Activated T-helper 9 cell treated with anti-CD3 and anti-CD28 coated beads, Interleukin-2, amount 50 U/mL, for 16 hours (primary cell): ENCODE measurements at places on chromosomes 1 and 21.

DNA sequence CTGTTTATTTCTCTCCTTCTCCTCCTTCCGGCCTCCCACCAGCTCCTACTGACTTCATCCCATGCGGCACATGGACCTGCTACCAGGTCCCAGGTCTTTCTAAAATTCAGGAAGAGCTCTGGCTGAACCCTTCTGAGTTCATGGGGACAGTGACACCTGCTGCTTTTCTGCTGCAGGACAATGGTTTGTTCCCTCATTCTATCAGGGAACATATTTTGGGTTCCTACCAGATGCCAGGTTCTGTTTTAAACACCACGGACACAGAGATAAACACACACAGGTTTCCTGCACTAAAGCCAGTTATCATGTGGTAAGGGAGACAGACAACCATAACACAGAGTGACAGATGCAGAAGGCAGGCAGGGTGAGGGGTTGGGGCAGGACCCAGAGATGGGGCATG, 114.0 kb upstream of the RAB4A start:
- DNase-seq, result no peak

DNA sequence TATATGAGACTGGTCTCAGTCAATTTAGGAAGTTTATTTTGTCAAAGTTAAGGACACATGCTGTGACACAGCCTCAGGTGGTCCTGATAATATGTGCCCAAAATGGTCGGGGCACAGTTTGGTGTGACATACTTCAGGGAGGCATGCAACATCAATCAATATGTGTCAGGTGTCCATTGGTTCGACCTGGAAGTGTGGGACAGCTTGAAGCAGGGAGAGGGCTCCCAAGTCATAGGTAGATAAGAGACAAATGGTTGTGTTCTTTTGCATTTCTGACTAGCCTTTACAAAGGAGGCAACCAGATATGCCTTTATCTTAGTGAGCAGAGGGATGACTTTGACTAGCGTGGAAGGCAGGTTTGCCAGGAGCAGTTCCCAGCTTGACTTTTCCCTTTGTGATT, 4.5 kb upstream of the ERVH48-1 start:
- DNase-seq, result no peak

DNA sequence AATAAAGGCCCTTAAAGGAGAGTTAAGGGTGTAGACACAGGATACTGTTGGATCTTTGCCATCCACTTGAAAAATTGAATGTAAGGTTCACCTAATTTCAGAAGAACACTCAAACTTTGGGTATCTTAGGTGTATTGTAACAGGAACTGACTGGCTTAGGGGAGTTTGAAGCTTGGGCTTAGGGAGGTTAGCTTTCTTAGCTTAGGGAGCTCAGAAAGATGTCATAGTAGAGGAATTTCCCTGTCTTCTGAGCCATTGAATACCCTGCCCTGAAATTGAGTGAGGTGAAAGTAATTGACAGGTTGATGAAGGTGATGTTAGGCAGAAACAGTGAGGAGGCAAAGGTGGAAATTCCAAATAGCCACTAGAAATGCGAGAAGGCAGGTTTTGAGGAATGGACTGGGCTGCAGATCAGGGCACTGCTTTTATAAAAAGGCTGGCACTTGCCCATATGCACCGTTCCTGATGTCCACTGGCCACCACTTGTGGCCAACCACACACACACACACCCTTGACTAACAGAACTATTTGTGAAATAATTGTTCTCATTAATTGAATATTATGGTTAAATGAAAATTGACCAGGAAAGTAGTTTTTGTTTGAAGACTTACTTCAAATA, 16.5 kb downstream of the BACH1 start:
- no peak for DNase-seq

DNA sequence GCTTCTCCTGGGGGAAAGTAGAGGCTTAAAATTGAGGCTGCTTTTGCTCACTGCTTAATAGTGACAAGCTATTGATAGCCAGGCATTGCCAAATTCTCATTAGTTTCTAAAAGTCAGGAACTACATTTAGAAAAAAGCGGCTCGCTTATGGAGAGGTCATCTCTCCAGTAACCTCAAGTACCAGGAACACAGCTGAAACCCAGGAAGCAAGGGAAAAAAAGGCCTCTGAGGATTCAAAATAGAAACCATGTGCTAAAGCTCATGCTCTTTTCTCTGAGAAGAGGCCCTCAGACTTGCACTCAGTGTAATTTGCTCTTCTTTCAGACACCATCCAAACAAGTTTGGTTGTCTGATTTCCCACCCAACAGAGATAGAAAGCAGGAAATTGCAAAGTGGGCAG, 261.4 kb upstream of the USP25 start:
- DNase-seq, result no peak

DNA sequence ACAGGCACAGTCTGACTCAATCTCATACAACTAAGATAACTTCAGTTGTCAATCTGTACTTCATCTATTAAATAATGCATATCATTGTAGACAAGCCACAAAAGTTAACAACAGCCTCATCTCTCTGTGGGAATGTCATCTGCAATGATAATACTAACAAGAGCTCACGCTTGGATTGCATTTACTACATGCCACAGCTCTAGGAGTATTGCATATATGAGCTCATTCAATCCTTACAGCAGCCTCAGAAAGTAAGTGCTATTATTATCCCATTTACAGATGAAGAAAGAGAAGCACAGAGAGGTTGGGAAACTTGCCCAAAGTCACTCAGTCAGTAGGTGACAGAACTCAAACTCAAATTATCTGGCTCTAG, 105.7 kb upstream of the GUCA2B start:
- no peak for DNase-seq

DNA sequence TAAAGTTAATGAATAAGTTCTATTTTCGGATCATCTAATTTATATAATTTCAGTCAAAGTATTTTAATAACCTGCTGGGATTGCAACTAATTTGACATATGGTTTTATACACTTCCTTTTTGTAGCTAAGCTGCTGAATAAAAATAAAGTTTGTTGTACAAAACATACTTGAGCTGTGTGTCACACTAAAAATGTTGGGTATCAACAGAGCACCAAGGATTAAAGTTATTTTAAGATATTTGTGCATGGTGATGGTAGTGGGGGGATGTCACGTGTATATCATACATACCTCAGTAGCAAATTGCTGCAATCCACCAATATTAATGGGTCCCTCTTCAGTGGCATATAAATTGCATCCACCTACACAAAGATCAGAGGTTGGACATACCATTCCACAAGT, 199.6 kb downstream of the DPYD start:
- DNase-seq, result no peak

- DNase-seq, result peak; percentile 42
These were observed 128.2 kb downstream of the TBX19 start for GRCh38 chr1:168408884-168409283.

DNA sequence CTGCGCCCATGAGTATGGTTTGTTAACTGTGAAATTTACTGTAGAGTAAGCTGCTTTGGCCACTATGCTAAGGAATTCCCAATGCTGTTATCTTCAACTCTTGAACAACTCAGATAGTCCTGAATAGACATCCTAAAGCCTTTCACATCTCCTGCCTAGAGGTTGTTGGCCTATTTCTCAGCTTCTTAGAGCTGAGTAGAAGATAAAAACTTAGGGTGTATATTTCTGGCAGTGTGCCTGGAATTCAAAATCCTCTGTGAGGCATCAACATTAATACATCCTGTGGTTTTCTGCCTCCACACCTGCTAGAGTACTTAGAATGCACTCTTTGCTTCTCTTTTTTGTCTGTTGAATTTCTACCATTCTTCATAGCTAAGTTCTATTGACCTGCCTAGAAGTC, 45.8 kb upstream of the RC3H1 start:
- DNase-seq, result no peak

DNA sequence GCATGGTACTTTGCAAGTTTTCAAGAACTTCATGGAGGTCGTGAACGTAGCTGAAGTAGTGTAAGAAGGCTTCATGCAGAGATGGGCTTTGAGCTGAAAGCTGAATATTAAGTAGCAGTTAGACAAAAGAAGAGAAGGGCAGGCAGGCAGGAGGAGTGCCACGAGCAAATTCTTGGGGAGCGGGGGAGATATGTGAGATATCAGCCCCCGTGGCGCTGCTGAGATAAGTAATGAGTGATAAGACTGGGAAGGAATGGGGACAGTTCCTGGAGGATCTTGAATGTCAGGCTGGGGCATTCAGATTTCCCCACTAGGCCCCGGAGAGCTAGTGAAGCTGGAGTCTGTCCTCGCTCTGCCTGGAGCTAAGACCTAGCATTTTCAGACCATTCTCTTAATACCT, 27.9 kb upstream of the KIRREL1 start:
- no peak for DNase-seq

GRCh38 chr1:236120721-236121153, 21.6 kb upstream of the GPR137B start:
- DNase-seq, result no peak

- DNase-seq, result no peak
These were observed 94.9 kb downstream of the NAV1 start for GRCh38 chr1:201633811-201634210.

- DNase-seq, result no peak
These were observed 108.5 kb downstream of the COP1 start for GRCh38 chr1:176098560-176098959.

- DNase-seq, result no peak
These were observed 181.3 kb upstream of the SPAG17 start for GRCh38 chr1:118366286-118366685.

GRCh38 chr1:27632387-27633297, 2.3 kb downstream of the FGR start:
- peak; percentile 37 for DNase-seq

DNA sequence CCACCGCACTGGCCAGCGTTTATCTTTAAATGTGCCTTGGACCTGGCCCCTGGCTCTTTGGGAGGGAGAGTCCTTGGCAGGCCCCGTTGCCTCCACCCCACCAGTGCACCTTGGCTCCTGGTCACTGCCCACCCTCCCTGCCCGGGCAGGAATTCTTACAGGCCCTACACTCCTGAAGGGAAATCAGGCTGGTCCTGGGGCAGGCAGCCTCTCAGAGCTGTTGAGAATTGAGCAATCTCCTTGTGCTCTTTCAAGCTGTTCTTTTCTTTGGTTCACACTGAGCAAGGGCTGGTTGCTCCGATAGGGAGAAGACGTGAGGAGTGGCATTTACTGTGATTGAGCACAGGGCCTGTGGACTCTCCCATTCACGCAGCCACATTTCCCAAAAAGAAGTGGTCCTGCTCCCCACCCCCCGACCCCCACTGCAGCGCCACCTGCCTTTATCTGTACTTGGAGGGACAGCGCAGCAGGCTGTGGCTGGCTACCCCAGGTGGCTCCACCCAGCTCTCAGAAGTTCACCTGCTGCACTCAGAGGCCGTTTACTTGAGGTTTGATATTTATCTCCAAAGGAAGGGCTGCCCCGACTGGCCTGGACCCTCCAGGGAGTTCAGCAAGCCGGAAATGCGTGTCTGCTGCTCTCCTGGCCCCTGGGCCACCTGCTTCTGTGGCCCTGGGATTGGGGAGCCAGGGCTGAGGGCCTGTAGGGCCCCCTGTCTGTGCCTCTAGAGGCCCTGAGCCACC, 47.8 kb downstream of the SKI start:
- DNase-seq, result no peak
